ENCODE measurements at places on chromosomes 5 and 9. TPM values are rescaled to one million over a fixed set of nuclear protein-coding genes. Genes with fewer than 3 reads are reported as not detected.

DNA sequence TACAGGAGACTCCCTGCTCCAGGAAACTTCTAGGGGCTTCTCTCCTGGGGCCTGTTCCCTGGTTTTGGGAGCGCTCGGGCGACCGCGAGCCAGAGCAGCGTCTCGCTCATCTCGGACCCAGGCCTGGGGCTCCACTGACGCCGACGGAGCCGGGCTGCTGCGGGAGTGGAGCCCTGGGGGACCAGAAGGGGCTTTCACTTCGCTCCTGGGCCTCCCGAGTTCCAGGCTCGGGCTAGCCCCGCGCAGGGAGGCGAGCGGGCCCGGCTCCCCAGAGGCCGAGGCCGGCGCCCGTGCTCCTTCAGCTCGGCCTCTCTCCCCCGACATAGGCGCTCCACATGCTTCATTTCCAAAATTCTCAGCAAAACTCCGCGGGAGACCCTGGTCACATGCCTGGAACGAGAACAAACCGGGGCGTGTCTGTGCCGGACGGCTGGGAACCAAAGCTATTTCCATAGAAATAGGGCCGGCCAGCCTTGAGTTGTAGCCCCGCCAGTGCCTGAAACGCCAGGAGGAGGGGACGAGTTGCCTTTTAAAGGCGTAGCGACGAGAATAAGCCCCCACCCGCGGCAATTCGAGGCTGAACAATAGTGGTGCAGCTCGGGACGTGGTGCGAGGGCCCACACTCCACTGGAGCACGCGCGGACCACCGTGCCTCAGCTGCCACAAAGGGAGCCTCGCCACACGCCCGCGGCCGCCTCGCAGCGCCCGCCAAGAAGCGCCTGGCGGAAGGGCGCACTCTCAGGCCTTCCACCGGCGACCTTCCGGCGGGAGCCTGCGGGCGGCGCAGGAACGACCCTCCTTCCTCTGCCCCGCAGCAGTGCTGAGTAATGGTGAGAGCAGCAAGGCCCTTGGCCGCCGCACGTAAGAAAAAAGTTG is 1.1 kb upstream of the G3BP1 start:
- peak; percentile 92 for DNase-seq

DNA sequence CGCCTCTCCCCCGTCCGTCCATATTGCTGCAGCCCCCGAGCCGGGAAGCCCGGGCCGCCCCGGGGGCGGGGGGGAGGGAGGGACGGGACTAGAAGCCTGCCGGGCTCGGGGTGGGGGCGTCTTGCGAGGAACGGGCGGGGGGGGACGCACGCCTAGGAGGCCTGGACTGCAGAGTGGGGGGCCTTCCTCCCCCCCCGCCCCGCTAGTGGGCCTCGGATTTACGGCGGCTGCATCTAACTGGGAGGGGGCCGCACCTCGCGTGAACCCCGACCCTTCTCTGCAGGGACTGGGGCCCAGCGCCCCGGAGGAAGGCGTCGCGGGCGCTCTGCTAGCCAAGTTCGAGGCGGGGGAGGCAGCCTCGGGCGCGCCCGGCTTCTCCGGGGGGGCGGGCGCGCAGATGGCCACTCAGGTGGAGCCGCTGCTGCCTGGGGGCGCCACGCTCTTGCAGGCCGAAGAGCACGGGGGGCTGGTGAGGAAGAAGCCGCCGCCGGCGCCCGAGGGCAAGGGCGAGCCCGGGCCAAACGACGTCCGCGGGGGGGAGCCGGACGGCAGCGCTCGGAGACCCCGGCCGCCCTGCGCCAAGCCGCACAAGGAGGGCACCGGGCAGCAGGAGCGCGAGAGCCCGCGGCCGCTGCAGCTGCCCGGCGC is at the start of gene LARP1:
LARP1 (plus strand) TSS at position 17 of the 648 bp plus-strand sequence; CDS start at position 398, 381 bp downstream.
- DNase-seq: no peak

- DNase-seq: peak; percentile 48
Measured at GRCh38 chr5:152593388-152593787, 188.3 kb upstream of the NMUR2 start.

- DNase-seq: no peak
Measured at GRCh38 chr5:10786835-10787234, 25.8 kb upstream of the DAP start.

- DNase-seq: no peak
Measured at GRCh38 chr5:9658706-9659105, 28.6 kb upstream of the TAS2R1 start.

- no peak for DNase-seq
Measured at GRCh38 chr9:128061275-128061960, 5.7 kb downstream of the NAIF1 start.

DNA sequence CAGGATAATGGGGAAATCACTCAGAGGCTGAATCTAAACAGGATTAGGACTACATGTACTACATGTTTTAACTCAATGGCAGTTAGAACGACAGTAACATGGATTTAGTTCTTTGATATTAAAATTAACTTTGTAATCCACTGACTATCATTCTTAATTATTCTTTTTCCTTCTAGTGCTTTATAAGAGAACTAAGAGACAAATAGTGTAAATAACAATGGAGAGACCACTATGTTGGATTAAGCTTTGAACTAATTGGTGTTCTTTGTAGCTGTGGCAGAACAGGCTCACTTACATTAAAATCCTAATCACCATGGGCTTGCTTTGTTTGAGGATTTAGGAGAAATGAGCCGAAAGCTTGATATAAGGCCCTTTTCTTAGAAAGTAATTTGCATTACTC is 18.8 kb downstream of the NMRK1 start:
- no peak for DNase-seq

DNA sequence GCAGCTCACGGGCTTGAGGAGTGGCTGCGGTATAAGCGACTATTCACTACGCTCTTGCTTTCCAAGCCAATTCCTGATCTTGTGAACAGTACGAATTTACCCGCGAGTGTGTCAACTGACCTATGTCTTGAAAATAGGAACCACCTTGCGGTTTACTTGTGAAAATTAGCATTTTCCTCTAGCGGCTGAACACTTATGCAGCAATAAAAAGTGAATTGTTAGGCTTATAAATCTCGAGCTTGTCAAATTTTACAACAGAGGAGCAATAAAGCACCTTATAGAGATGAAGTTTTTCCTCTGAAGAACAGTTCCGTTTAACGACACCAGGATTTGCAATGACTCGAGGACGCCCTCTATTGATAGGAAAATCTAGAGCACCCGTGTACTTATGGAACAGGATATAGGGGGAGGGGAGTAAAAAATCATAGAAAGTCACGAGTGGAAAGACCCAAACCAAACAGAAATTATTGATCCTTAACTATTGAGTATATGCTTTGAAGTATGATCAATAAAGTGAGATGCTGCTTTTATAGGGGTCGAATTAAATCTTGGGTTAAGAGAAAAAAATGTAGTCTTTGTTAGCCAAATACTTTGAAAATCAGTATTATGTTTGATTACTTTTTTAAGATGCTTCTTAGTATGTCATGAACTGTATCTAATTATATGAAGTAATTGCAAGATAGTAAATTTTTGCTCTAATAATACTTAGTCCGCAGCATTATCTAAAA is 1.9 kb upstream of the RGMB start:
- DNase-seq: peak; percentile 91

- no peak for DNase-seq
Measured at GRCh38 chr5:180988592-180988991, at the start of gene BTNL3. Gene BTNL3 (plus strand): TSS chr5:180988846. CDS start chr5:180989029, 183 bp downstream.

DNA sequence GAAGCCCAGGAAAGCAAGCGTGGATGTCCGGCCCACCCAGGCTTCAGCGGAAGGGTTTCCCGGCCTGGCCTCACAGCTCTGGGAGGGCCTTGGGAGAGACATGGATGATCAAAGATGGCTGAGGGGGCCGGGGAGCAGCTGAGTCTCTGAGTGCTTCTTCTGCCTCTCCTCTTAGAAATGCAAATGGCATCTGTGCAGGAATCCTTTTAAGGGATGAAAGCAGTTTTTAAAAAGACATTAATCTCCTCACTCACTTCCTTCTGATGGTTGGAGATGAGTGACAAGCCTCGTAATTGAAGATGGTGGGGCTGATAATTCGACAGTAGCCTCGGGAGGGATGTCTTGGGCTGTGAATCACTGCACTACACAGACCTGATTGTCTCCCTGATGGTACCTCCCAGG is 24.3 kb upstream of the PITX1 start:
- no peak for DNase-seq

DNA sequence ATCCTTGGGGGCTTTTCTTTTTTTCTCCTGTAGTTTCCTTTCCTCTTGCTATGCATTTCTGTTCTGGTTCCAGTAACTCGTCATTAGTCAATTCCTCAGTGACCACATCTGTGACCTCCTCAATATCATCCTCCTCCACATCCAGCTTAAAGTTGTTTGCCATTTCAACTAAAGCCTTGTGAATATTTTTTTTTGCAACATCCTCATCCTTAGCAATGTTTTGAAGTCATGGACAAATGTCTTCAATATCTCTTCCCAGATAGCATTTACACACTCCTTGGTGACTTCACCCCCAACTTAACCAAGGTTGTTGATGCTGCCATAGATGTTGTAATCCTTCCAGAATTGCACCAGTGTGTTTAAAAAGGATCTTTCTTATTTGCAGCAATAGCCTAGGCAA is 14.7 kb upstream of the ADRB2 start:
- DNase-seq: no peak

GRCh38 chr5:146428658-146429057 is 18.5 kb upstream of the TCERG1 start:
- no peak for DNase-seq

GRCh38 chr5:13529300-13529699 is 415.2 kb downstream of the DNAH5 start:
- DNase-seq: no peak

Gene BRINP1
- 33.5 TPM for total RNA-seq

Gene SV2C
- 0.12 TPM for total RNA-seq

Gene SHISAL2B
- 3.9 TPM for total RNA-seq

Gene FOXD4
- total RNA-seq: 0.31 TPM

Gene MARCOL
- not detected for total RNA-seq

Gene PCDHGB6
- 8.1 TPM for total RNA-seq

Gene PTGDS
- total RNA-seq: 1.9 TPM

Gene P4HA2
- 10.3 TPM for total RNA-seq
